Fibroblast of skin of back (primary cell): ENCODE measurements at places on chromosomes 16 and 17.

GRCh38 chr16:27721531-27722181 is 171.7 kb downstream of the KATNIP start:
- DNase-seq, result peak; percentile 42

GRCh38 chr17:16878606-16879005 is 93.3 kb downstream of the TNFRSF13B start:
- DNase-seq, result no peak

GRCh38 chr17:78226055-78226758 is 5.2 kb upstream of the TMEM235 start:
- no peak for DNase-seq

DNA sequence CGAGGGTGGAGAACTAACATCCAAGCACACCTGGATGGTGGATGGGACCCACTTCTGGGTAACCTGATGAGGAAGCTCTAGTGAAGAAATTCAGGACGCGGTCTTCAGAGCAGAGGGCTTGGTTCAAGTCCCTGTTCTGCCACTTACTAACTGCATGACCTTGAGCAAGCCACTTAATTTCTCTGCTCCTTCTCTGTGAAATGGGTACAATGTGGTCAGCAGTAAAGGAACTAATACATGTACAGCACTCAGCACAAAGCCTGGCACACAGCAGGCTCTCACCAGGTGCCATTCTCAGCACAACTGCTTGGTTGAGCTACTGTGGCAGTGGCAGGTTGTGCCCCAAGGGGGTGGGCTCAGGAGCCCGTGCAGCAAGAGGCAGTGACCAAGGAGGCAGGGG is 1.9 kb upstream of the OSBPL7 start:
- no peak for DNase-seq

- no peak for DNase-seq
Measured at GRCh38 chr16:3610698-3611145, 684 bp downstream of the SLX4 start.

DNA sequence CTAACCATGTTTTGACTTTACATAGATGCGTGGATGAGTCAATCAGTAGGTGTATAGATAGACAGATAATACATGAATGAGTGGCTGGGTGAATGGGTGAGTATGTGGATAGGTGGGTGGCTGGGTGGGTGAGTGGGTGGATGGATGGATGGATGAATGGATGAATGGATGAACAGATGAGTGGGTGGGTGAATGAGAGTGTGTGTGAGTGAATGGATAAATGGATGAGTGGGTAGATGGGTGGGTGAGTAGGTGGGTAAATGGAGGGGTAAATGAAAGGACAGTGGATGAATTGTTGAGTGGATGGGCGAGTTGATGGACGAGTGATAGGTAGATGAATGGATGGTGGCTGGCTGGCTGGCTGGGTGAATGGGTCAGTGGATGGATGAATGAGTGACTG is 23.2 kb downstream of the C16orf95 start:
- DNase-seq, result no peak

GRCh38 chr17:48528153-48528935 is 2.5 kb downstream of the HOXB1 start:
- no peak for DNase-seq

DNA sequence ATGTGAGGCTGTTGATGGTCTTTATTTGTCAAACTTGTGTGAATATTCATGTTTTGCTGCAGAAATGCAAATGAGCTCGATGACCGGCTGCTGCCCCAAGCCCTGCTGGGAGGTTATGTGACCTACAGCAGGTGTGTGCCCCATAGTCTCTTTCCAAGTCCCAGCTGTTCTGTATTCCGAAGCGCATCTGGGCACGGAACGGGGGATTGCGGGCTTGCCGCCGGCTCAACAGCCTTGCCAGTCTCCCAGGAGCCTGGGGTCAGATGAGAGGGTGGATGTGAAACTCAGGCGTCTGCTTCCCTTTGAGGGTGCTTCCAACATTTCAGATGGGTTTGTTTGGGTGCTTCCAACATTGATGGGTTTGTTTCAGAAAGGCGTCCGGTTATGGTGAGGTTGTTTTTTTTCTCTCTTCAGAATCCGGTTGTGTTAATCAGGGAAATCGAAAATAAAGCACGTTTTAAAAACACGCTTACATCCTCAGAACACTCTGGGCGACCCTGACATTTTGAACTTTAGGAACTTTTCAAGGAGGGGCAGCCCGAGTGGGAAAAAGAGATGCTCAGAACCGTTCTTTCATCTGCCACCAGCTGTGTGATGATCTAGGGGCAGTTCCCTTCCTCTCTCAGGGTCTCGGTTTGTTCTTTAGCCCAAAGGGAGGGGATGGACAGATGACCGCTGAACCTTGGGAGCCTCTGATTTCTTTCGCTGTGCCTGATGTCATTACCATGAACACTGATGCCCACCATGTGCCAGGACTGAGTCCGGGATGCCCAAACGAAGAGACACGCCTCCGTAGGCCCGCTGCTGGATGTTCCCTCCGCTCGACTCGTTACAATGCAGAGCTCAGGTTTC is 47.8 kb upstream of the AMZ2 start:
- no peak for DNase-seq

DNA sequence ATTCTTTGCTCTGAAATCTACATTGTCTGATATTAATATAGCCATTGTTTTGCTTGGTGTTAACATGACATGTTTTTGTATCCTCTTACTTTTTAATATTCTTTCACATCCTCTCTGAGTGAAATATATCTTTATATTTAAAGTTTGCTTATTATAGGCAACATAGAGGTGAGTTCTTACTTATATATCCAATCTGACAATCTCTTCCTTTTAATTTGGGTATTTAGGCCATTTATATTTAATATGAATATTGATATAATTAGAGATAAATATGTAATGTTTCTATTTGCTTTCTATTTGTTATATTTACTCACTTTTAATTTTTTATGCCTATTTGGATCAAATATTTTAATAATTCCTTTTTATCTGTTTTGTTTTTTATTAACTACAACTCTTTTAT is 554.1 kb upstream of the SALL1 start:
- no peak for DNase-seq

DNA sequence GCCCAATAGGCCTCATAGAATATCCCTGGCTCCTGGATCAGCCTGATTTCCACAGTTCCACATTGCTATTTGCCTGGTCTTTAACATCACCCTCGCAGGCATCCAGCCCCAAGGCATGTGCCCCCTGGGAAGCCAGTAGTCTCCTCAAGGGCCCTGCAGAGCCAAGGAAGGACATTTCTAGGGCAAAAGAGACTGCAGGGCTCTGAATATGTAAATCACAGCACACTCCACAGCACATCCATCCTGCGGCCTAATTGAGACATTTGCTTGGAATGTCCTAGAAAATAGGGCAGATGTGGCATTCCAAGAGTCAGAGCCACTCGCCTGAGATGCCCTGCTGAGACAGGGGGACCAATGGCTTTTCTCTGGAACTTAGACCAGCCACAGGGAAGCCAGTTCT is 11.4 kb upstream of the C16orf78 start:
- DNase-seq, result peak; percentile 2

DNA sequence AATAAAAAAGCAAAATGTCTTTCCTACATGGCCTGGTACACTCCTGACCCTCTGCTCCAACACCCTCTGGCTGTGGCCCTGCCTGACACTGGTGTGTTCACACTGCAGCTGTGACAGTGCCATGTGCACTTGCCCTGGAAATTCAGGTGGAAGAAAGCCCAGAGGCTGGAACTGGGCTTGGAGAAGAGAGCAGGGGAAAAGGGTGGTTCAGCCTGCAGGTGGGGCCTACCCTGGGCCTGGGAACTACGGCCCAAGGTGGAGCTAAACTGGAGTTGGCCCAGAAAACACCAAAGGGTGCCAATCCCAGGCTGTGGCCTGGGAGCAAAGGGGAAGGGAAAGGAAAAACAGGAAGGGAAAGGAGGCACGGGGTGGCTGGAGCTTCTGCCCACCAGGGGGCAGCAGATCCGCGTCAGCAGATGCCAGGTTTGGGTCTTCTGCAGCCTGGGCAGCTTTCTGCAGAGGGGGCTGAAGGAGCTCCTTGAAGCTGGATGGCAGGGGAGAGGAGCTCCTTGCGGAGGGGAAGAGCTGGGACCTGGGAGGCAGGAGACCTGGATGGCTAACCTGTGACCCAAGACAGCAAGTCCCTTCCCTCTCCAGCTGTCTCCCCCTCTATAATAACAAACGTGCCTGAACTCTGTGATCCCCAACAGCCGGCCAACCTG is 15.4 kb upstream of the CTCF start:
- peak; percentile 58 for DNase-seq

DNA sequence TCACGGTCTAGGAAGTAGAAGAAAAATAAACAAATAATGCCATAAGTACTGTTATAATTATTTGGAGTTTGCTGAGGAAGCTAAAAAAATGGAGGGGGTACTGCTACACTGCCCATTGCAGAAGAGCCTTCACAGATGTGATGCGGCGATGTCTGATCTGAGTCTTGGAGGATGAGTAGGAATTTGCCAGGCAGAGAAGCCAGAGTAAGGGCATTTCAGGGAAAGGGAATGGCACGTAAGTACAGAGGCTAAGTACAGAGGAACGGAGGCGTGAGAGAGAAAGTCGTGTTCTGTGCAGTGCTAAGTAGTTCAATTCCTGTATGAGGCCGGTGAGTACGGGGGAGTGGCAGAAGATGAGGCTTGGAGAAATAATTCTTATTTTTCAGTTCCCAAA is 741 bp upstream of the GRB2 start:
- peak; percentile 16 for DNase-seq

GRCh38 chr17:1108765-1109605 is 70.8 kb downstream of the ABR start:
- peak; percentile 65 for DNase-seq

DNA sequence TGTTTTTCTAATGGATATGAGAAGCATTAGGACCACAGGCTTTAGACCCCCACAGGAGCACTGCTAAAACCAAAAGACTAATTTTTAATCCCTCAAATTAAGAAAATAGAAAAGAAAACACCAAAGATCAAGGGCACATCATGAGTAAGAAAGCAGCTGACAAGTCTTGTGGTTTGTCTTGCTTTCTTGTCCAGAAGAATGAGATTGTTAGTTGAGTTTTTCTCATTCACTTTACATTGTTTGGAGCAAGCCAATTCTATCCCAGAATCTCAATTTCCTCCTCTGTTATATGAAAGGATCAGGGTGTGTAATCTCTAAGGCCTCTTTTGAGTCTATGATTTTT is 899.0 kb downstream of the KCNJ2 start:
- DNase-seq, result no peak

DNA sequence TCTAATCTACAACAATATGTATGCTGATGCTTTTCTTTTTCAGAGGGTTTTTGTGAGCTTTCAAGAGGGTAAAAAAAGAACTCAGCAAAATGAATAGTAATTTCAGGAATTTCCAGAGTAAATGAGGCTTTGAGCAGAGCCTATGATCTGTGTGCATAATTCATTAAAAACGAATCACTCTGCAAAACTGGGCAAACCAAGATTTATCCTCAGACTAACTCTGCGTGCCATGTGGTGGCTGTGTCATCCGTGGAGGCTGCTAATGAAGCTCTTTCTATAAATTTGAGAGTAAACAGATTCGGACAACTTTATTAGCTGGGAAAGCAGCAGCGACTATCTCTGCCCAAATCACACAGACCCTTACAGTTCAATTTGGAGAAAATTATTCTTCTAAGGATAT is 83.8 kb downstream of the FOXL1 start:
- DNase-seq, result peak; percentile 63

- peak; percentile 42 for DNase-seq
Measured at GRCh38 chr16:81204798-81205680, 33.5 kb upstream of the BCO1 start.

GRCh38 chr16:55907661-55908060 is 32.5 kb upstream of the CES5A start:
- no peak for DNase-seq

DNA sequence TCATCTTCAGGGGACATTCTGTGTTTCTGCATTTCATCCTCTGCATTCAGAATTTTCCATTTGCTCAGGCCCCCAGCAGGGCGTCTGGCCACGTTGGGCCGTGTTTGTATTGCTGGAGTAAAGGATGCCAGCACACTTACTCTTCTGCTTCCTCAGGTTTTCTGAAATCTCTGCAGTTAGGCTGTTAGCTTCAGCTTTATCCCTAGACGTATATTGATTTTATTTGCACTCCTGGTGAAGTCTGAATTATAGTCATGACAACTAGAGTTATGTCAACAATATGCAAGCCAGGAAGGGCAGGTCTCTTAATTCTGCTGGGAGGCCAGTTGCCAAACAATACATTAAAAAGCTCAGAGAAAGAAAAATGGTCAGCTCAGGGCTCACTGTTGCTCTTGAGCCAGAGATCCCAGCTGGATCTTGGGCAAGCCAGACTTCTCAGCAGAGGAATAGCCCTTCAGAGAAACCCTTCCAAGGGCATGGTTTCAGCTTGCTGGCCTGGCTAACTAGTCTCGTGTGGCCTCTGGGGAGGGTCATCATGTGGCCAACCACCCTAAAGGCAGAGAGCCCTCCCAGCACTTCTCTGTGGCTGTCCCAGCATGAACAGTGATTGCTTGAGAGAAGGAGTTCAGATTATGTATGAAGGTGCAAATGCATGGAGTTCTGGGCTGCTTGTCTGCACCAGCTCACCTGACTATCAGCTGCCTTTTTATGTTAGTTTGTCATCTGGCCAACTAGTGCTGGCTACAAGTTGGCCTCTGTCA is 110.2 kb upstream of the CACNG5 start:
- DNase-seq, result peak; percentile 53

DNA sequence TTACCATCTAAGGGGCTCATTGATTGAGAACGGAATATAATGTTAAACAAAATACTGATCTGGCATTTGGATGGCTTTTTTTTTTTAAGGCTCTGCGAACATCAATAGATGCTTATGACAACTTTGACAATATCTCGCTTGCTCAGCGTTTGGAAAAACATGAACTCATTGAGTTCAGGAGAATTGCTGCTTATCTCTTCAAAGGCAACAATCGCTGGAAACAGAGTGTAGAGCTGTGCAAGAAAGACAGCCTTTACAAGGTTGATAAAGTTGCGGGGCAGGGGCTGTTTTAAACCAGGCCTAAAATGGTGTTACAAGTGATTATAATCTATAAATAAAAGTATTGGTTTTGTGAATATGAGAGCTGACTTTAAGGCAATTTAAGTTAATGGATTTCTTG is 22.3 kb downstream of the PTRH2 start:
- DNase-seq, result no peak

GRCh38 chr17:4499431-4500190 is 930 bp downstream of the SPNS2 start:
- DNase-seq, result no peak
